ENCODE measurements at places on chromosomes 11 and 22. TPM values are rescaled to one million over a fixed set of nuclear protein-coding genes. Genes with fewer than 3 reads are reported as not detected.

DNA sequence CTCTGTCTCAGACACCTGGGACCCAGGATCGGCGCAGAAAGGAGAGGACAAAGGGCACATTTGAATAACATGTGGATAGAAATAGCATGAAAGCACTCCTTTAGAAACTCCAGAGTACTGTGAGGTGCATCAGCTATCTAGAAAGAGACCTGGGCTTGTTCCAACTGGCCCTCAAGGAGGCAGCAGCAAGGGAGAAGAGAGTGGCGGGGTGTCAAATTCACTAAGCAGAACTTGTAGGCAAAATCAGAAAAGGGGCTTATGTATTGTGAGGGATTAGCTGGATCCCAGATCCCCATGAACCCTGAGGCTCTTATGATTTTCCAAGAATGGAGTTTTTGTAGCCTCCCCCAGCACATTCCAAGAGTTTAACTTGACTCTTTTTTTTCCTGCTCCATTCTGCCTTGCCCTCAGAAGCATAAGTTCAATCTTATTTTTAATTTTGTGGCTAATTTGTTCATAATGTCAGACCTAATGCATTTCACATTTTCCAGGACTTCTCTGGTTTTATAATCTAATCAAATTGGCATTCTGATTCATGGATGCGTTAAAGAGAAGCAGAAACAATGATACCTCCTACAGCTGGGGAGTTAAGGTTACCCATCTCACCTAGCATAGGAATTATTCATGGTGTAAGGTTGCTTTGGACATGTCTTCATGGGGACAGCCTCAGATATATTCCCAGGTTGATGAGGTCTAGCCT is 33.6 kb downstream of the USH1C start:
- DNase-seq, result no peak

GRCh38 chr11:130897262-130898182 is 18.8 kb downstream of the SNX19 start:
- peak; percentile 77 for DNase-seq

GRCh38 chr11:74650498-74650897 is 58.1 kb downstream of the POLD3 start:
- no peak for DNase-seq

The P2RX6 gene
- 1.1 TPM for polyA plus RNA-seq

The APOBEC3F gene
- polyA plus RNA-seq, result 8.2 TPM

The NXPE4 gene
- 0.07 TPM for polyA plus RNA-seq

GRCh38 chr11:120034176-120034875 is 103.6 kb downstream of the TRIM29 start:
- DNase-seq, result no peak

The RAG2 gene
- polyA plus RNA-seq, result 0.39 TPM

- DNase-seq, result no peak
Measured at GRCh38 chr11:3155691-3156258, 9.3 kb downstream of the OSBPL5 start.

GRCh38 chr11:76245720-76246119 is 39.4 kb upstream of the WNT11 start:
- no peak for DNase-seq

DNA sequence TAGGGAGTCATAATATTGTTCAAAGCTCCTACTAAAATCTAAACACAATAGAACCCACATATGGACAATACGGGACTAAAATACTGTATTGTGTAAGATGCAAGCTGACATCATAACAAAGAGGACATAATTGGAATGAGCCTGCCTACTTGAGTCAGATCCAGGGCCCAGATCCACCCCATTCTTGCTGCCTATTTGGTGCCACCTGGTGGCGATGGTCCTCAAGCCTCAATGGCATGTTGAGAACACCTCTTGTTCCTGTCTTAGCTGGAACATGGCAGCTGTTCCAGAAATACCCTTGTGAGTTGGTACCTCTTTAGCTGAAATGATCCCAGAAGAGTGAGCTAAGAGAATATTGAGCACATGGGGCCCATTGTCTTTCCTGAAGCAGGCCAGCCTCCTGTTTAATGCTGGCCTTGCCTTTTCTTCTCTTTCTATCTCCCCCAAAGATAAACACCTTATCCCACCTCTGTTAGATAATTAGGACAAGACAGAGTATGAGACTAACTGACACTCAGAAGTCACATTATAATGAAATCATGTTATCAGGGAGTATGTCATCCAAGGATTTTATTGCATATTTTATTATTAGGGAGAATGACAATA is 680.9 kb upstream of the ANO5 start:
- peak; percentile 20 for DNase-seq

GRCh38 chr11:112580864-112581263 is 320.2 kb upstream of the PLET1 start:
- no peak for DNase-seq

The SLC17A6 gene
- polyA plus RNA-seq, result not detected

DNA sequence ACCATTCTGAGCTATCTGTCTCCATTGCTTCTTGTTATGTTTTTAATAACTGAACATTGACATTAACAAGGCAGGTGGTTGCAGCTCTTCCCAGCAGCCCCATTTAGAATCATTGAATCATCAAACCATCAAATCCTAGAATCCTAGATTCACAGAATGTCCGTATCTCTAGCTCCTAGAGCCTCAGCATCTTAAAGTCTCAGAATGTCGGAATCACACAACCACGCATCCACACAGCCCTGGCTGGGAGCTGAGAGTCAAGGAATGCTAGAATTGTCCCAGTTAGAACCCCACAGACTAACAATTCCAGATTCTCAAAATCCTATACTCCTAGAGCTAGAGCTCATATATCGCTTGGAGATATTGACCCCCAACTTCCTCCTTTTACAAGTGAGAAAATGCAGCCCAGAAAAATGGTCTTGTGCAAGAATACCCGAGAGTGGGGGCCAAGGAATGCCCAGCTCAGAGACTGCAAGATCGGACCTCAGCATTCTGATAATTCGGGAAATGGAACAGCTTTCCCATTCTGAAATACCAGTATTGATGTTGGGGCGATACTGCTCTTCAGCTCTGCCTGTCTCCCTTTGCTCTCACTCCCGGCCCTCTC is 38.8 kb downstream of the PDE2A start:
- no peak for DNase-seq

DNA sequence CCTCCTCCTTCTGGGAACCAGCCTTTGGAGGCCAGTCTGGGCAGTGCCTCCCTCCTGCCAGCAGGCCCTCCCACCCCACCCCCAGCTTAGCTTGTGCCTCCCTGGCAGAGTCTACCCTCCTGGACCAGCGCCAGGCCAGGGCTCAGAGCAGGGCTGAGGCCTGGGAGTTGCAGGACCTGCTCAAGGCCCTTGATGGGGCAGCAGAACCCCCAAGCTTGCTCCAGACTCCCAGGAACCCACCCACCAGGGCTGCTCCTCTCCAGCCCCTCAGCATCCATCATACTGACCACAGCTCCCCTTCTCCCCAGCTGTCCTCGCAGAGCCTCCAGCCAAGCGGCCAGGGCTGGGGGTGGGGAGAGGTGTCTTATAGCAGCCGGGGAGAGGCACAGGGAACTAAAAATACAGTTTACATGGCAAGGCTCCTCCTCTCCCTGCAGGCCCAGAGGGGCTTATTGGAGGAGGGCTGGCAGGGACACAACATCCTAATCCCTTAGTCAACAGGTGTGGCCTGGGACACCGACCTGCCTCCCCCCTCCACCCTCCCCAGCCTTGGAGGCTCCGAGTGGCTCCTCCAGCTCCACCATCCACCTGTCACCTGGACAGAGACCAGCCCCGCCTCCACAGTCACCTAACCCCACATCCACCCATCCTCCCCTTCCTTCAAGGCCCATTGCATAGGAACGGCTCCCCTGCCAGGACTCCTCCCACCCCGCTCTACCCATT is 5.2 kb upstream of the MB start:
- DNase-seq, result no peak

GRCh38 chr22:49666146-49666809 is 161.4 kb downstream of the BRD1 start:
- DNase-seq, result no peak

DNA sequence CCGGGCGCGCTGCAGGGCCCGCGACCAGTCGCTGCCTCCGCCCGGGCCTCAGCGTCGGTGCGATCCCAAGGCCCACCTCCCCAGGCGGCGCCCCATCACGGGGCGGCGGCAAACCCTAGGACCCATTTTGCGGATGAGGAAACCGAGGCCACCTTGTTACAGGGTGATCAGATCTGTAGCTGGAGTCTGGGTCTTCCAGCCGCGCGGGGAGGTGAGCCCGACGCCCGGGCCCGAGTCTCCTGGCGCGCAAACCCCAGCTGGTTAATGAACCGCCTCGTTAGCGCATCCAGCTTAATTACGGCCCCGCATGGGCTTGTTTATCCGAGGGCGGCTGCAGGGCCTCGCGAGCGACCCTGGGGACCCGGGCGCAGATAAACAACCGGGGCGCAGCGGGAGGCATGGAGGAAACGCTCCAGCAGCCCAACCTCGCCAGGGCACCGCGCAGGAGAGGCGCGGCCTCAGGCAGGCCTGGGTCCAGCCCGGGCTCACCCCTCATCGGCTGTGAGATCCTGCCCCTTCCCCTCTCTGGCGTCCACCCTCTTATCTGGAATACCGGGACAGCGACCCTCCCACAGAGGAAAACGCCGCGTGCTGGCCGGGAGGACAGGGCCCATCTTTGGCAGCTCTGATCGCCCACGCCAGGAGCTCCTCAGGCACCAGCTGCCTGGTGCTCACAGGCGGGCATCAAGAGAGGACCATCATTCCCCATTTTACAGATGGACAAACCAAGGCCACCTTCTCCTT is 14.7 kb downstream of the OTUB1 start:
- no peak for DNase-seq

DNA sequence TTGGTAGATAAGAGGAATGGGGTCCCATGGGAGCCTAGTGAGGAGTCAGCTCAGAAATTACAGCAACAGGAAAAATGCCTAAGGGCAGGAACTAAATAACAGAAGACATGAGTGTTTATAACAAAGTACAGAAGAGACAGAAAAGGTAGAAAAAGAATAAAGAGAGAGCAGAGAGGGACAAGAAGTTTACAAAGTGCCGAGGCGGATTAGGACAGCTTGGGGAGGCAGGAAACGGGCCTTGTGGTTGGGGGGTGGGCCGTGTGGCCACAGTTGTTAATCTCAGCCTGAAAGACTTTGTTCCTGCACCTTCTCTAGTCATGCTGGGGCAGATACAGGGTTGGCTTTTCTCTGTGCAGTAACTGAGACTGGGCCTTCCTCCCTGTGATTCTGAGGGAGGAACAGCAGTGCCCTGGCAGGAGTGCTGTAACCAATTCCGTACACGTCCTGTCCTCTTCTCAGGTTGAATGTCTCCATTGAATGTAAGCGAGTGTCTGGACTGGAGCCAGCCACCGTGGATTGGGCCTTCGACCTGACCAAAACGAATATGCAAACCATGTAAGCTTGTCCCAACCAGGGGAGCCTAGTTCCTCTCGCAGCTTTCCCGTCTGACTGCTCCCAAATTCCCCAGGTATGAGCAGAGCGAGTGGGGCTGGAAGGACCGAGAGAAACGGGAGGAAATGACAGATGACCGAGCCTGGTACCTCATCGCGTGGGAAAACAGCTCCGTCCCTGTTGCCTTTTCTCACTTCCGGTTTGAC is 13.2 kb downstream of the NAA40 start:
- no peak for DNase-seq

GRCh38 chr11:46210133-46210636 is 67.3 kb upstream of the CREB3L1 start:
- DNase-seq, result no peak

The DLG2 gene
- polyA plus RNA-seq, result 9.9 TPM

The ADAMTS8 gene
- 2.8 TPM for polyA plus RNA-seq

- no peak for DNase-seq
Measured at GRCh38 chr11:132158091-132158490, 787.7 kb downstream of the NTM start.

DNA sequence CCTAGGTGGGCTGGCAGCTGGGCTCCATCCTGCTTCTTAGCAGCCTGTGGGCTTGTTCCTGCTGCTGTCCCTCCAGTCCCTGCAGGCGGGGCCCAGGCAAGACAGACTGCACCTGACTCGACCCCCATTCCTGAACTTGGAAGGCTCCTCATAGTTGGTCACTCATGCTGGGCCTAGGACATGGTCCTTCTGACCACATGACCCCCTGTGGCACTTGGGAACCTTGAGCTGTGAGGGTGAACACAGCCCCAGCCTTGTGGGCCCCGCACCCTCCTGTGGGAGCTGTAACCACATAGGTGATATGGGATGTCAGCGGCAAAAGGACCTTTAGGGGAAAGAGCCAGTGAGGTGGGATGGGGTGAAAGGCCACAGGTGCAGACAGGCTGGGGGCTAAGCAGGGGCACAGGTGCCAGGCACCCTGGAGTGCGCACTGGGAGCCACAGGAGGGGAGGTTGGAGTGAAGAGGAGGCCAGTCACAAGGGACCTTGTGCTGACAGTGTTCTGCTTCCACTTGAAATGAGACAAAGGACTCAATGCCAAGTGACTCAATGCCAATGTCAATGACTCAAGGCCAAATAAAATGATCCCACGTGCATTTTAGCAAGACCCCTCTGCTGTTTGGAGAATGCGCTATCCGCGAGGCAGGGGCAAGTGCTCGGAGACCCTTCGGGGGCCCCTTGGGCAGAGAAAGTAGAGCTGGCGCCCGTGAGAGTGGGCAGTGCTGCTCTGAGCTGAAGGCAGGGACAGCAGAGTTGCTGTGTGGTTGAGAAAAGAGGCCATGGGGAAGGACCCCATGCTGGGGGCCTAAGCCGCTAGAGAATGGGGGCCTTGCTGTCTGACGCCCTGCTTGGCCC is 90.7 kb downstream of the MORC2 start:
- DNase-seq, result no peak

DNA sequence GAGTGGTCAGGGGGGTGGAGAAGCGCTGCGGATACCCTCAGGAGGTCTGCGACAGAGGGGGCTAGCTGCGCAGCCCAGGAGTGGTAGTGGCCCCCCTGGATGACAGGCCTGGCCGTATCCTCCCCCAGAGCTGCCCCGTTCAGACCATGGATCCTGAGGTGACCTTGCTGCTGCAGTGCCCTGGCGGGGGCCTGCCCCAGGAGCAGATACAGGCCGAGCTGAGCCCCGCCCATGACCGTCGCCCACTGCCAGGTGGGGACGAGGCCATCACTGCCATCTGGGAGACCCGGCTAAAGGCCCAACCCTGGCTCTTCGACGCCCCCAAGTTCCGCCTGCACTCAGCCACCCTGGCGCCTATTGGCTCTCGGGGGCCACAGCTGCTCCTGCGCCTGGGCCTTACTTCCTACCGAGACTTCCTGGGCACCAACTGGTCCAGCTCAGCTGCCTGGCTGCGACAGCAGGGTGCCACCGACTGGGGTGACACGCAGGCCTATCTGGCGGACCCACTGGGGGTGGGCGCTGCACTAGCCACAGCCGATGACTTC is 505 bp downstream of the NUDT22 start:
- no peak for DNase-seq

All from renal cortex interstitium (tissue), 15 donors.